ENCODE measurements at places on chromosomes 11 and 22. TPM values are rescaled to one million over a fixed set of nuclear protein-coding genes. Genes with fewer than 3 reads are reported as not detected.

IGSF9B gene
- 0.34 TPM for total RNA-seq

TOP3B gene
- 43.2 TPM for total RNA-seq

SYT12 gene
- 10.2 TPM for total RNA-seq

MDK gene
- total RNA-seq: 11.3 TPM

FAM83F gene
- total RNA-seq: 32.8 TPM

FAM111B gene
- under 0.01 TPM for total RNA-seq

TAF1D gene
- 153 TPM for total RNA-seq

MMP11 gene
- 0.34 TPM for total RNA-seq

SLC7A4 gene
- total RNA-seq: 0.68 TPM

PNPLA3 gene
- 3.5 TPM for total RNA-seq

JAML gene
- not detected for total RNA-seq

PANX2 gene
- 1.4 TPM for total RNA-seq

SYVN1 gene
- 24.9 TPM for total RNA-seq

RAB39A gene
- total RNA-seq: not detected

MEI1 gene
- total RNA-seq: 0.07 TPM

PKDREJ gene
- not detected for total RNA-seq

OR51E1 gene
- total RNA-seq: not detected

TRIM49D2 gene
- total RNA-seq: not detected

GGTLC3 gene
- not detected for total RNA-seq

RNASEH2C gene
- total RNA-seq: 9.0 TPM

BIK gene
- 22.9 TPM for total RNA-seq

KRTAP5-7 gene
- not detected for total RNA-seq

DCDC1 gene
- total RNA-seq: not detected

FOLR1 gene
- total RNA-seq: not detected

HIC2 gene
- 4.1 TPM for total RNA-seq

MPZL3 gene
- total RNA-seq: 64.3 TPM

KCNQ1 gene
- 6.9 TPM for total RNA-seq

GSC2 gene
- total RNA-seq: not detected

ART1 gene
- not detected for total RNA-seq

SIK2 gene
- total RNA-seq: 5.8 TPM

FBLN1 gene
- total RNA-seq: 154 TPM
